GM23338 (cell line): ENCODE measurements at places on chromosomes 2 and 18.
A peak's percentile ranks its signal among the peaks of the same experiment; 100 is the strongest.

DNA sequence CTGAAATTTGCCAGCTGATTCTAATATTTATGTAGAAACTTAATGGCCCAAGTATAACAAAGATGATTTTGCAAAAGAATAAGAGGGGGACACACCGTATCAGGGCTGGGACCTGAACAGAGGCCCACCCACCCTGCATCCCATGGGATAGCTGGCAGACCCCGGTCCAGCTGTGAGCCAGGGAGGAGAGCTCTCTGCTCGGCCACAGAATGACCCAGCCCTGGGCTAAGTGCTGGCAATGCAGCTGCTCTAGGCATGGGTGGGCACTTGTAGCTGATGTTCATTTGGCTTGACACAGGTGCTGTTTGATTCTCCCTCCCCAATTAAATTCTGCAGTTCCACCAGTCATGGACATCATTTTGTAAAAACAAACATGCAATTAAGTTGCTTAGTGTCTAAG lies 522.8 kb upstream of the RAB6C start:
- no peak for DNase-seq

GRCh38 chr2:164843346-164843911 lies 1.8 kb upstream of the COBLL1 start:
- no peak for DNase-seq

- DNase-seq, result no peak
These were observed 56.2 kb upstream of the SLC16A14 start for GRCh38 chr2:230124757-230125431.

GRCh38 chr2:29657674-29658073 lies 263.7 kb downstream of the ALK start:
- DNase-seq, result no peak

GRCh38 chr18:7637269-7637668 lies 70.2 kb downstream of the PTPRM start:
- DNase-seq, result no peak

- no peak for DNase-seq
These were observed 146.8 kb downstream of the TGIF1 start for GRCh38 chr18:3596637-3597384.

- no peak for DNase-seq
These were observed 75.6 kb downstream of the MOB4 start for GRCh38 chr2:197591339-197592072.

GRCh38 chr18:41553716-41554115 lies 401.3 kb upstream of the PIK3C3 start:
- no peak for DNase-seq

DNA sequence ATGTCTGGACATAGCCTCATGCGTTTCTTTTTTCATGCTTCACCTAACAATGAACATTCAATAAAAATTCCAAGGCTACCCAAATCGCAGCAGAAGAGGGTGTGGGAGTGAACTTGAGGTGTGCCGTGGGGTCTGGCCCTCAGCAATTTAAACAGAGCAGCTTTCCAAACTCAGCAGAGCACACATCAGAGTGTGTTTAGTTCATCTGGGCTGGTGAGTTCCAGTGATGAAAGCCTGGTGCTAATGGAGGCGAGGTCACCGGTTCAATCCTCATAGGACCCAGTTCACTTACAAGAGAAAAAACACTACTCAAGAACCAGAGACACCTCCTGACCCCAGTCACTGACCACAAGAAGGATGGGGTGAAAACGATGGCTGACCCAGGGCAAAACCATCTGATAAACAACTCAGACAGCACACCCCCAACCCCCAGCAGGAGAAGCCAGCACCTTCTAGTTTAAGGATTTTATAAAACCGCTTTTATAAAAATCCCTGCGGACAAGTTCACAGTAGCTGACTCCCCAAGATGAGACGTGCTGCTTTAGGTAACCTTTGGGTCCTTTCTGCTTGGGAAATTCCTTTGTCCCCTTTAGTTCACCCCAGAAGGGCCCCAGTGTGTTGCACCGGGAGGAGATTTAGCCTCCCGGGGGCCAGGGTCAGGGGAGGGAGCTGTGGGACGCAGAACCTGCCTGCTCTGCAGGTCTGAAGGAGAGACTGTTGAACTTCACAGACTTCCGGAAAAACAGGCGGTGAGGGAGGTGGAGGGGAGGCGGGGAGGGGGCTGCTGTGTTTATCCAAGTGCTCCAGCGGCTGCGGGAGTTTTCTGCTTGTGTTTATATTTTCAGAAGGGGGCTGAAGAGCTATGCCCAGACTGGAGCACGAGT lies 152.7 kb upstream of the SOX11 start:
- DNase-seq, result peak; percentile 28

GRCh38 chr2:72097276-72097675 lies 50.4 kb downstream of the CYP26B1 start:
- no peak for DNase-seq

DNA sequence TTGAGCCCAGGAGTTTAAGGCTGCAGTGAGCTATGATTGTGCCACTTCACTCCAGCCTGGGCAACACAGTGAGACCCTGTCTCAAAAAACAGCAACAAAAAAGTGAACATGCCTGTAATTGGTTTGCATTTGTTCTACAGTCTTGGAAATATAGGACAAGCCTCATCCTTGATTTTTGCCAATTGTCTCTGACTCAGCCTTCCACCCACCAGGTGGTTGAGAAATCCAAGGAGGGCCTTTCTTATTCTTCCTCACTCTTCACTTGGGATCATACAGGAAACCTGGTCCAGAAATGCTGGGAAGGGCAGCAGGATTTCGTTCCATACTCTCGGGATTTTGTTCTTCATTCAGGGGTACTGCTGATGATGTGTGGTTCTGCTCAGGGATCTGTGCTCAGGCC lies 94.6 kb downstream of the CDC42EP3 start:
- no peak for DNase-seq

- no peak for DNase-seq
These were observed 241.2 kb downstream of the ALPK2 start for GRCh38 chr18:58387716-58388115.

DNA sequence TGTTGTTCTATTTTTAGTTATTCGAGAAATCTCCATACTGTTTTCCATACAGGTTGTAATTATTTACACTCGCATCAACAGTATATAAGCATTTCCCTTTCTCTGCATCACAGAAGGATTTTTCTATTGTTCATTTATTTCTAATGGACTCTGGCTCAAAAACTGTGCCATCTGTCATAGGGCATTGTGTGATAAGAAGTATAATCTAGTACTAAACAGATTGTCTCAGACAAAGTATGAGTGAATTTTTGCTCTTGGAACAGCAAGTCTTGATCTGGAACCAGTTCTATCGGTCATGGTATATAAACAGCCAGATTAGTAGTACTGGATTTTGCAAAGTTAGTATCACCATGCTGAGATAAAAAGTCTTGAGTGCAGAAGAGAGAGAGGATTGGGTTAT lies 145.8 kb downstream of the KIAA1328 start:
- no peak for DNase-seq

DNA sequence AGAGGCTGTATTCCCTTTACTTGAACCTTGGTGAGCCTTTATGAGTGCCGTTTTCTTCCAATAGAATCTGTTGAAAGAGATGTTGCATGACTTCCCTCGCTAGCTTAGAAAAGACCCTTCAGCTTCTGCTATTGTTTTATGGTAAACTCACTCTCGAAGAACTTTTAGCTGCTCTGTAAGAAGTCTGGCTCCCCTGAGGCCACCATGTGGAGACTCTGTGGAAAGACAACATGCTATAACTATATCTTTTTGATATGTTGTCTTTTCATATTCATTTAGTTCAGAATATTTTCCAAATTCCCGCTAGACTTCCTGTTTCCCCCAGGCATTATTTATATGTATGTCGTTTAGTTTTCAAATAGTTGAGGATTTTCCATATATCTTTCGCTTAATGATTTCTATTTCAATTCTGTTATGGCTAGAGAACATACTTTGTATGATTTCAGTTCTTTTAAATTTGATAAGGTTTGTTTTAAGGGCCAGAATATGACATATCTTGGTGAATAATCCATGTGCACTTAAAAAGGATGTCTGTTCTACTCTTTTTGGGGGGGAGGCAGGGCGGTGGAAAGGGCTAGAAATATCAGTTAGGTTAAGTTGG lies 64.1 kb downstream of the PTPN4 start:
- DNase-seq, result peak; percentile 70

DNA sequence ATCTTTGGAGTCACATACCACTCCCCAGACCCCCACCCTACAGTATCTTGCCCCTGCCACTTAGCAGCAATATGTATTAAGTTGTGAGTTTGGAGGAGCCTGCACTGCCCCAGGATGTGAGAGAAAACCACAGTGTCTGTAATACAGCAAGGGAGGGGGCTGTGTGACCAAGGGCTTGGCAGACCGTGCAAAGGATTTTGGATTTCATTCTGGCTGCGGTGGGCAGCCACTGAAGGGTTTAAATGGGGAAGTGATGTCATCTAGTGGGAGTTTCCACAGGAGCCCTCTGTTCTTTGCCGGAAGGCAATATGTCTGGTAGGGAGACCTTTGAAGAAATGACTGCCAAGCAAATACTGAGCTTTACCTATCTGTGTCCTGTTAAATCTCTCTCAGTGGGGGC lies 202.4 kb downstream of the FHOD3 start:
- no peak for DNase-seq

DNA sequence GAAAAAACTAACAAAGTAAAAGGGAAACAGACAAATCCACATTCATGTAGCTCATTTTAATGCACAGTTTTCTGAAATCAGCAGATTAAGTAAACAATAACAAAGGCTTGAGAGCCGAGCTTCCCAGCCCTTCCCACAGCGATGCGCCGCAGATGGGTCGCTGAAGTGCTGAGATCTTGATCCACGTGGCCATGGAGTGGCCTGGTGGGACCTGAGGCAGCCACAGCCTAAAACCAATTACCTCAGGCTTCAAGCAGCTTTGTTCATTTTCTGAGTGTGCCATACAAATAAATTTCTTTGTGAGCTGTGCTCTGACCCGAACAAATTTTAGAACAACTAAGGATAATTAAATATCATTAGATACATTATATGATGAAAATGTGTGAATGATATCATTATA lies 25.6 kb upstream of the CYRIA start:
- peak; percentile 12 for DNase-seq

GRCh38 chr2:45300026-45300750 lies 290.9 kb upstream of the SIX2 start:
- DNase-seq, result no peak

- DNase-seq, result no peak
These were observed 40.7 kb downstream of the SLC39A10 start for GRCh38 chr2:195697681-195698220.

DNA sequence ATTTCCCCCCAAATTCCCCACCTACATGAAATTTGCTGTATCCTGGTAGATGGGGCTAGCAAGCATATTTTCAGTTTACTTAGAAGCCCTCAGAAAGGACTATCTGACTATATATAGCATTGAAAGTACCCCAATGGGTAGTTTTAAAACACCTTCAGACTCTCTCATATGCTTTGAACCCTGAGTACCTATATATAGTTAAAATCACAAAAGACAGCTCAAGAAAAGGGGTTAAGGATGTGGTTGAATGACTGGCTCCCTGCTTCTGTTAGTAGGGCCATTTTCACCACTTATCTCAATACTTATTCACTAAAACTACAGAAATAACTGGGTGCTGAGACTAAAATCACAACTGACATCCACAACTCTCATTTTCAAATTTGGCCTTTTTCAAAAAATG lies 18.5 kb downstream of the WDPCP start:
- DNase-seq, result no peak

DNA sequence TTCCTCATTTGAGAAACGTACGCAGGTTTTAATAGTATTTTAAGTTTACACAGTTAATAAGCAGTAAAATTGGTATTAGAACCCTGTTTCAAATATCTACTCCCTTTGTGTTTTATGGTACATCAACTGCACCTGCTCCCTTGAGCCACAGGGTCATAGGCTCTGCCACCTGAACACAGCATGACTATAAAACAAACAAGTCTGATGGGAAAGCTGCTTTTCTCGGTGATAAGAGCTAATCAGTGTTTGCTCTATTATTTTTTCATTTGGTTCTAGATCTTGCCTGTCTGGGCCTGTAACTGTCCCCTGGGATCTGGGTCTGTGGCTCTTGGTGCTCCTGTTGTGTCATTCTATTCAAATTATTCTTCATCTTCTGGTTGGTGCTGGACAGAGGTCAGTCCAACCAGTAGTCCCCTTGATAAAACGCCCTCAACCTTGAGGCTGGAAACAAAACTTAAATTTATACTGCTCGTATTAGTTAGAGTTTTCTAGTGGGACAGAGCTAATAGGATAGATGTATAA lies 314.8 kb upstream of the LRP1B start:
- DNase-seq, result no peak

- DNase-seq, result no peak
These were observed 131.3 kb downstream of the COMMD1 start for GRCh38 chr2:62036761-62037250.

DNA sequence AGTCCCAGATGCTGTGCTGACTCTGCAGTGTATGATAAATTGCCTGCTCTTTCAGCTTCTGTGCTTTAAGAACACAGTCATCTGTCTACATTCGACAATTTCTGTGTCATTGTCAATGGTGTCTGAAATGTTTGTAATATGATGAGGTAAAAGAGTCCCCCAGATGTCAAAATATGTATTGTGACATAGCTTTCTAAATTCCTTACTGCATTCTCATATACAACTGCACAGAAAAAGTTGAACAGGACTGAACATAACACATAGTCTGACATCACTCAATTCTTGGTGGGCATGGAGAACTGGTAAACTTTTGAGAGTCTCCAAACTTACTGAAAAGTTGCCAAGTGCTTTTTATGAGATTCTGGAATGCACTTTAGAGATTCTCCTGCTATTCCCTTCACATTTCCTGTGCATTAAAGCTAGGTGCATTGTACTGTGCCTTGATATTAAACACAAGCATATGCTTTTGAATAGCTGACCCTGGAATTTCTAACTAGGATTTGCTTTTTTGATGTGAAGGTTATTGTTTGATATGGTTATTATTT lies 48.1 kb upstream of the ARHGAP28 start:
- no peak for DNase-seq

- DNase-seq, result no peak
These were observed 1652.4 kb upstream of the TMEFF2 start for GRCh38 chr2:193847130-193847529.

DNA sequence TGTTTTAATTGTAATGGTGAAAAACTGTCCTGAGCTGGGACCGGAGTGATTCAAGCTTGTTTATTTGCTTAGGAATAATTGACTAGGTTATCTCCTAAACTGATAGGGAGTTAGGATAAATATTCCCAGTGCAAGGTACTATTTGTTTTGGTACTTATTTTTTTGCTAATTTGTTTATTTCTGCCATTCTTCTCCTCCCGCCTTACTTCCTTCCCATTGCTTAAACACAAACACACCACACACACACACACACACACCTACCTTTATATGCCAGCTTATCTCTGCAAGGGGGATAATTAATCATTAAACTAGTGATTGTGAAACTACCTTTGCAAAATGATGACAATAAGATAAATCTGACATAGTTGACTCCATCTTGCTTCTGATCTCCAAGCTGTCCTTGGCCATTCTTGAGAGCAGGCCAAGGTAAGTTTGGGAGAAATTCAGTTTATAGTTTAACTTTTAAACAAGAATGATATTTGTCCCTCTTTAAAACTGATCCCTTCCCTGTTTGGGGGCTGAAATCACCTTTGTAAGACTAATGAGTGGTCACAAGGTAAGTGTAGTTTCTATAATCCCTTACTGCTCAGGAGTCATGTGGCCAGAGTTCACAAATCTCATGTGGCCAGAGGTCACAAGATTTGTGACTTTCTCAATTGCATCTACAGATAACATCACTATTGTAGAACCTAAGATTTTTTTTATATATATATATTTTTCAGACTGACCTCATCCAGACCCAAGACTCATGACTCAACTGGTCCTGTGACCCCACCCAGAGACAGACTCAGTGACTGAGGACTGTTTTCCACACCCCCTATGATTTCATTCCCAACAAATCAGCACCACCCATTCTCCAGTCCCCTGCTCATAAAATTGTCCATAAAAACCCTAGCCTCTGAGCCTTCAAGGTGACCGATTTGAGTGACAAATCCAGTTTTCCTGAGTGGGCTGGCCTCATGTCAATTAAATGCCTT lies 83.1 kb upstream of the LRRTM4 start:
- DNase-seq, result no peak
